ENCODE measurements at places on chromosomes 5 and 9. TPM values are rescaled to one million over a fixed set of nuclear protein-coding genes. Genes with fewer than 3 reads are reported as not detected.

- no peak for DNase-seq
Measured at GRCh38 chr5:150355791-150356190, 1.7 kb upstream of the TCOF1 start.

DNA sequence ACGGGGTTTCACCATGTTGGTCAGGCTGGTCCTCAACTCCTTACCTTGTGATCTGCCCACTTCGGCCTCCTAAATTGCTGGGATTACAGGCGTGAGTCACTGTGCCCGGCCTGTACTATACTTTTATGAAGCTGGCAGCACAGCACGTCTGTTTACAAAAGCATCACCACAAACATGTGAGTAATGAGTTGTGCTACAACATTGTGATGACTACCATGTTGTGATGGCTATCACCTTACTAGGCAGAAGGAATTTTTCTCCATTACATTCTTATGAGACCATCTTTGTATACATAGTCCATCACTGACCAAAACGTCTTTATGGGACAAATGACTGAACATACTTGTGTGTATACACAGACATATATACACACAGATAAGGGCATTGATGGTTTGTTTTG is 1019.0 kb downstream of the CDH18 start:
- DNase-seq: no peak

DNA sequence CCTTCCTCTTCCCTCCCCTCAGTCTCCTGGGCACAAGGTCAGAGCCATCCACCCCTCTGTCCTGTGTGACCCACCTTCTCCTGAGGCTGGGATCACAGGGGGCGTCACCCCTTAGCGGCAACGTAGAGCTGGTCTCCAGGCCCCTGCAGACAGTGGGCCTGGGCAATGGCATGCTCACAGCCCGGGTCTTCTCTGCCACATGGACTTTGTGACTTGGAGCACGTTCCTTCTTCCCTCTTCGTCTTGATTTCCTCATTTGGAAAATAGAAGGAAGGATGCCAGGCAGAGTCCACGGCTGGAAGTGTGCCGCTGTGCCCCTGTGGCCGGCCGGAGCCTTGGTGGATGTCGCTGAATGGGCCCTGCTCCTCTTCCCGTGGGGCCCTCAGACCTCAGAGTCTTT is 10.0 kb downstream of the RXRA start:
- DNase-seq: no peak

DNA sequence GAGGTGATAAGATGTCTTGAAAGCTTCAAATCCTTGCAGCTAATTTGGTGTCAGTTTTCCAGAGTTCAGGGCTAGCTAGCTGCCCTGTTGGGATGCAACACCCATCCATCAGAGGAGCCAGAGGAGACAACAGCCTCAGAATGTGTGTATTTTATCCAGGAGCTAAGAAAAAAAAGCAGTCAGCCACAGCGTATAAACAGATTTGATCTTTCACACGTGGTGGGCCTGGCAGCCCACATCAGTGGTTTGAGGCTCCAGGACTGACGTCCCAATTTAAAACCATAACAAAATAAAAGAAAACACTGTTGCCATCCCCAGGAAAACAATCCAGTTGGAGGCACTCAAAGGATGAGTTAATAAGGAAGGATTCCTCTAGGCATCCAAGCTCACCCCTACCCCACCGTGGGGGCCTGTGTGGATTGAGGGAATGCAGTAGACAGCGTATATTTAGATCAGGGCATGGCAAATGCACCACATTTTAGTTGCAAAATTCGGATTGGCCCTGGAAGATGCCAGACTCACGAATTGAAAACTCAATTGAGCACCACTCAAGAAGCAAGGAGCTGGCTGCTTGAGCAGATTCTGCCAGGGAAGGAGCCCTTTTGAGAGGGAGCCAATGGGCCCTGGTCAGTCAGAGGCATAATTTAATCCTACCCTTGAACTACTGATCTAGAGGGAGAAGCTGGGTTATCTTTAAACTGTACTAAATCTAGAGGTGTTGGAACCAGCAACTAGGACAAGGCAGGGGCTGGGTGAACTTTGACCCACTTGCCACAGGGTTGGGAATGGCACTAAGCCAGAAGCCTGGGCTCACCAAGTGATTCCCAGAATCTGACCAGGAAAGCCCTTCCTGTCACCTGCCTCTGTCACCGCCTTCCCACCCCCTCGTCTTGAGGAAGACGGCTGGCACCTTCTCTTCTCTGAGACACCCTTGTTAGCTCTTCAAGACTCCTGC is 17.5 kb downstream of the ADRA1B start:
- no peak for DNase-seq

Gene CNTNAP3
- total RNA-seq: 7.4 TPM

- DNase-seq: peak; percentile 41
Measured at GRCh38 chr5:181185560-181185959, 19.4 kb downstream of the TRIM7 start.

- no peak for DNase-seq
Measured at GRCh38 chr5:79378510-79379186, 135.3 kb downstream of the HOMER1 start.

- no peak for DNase-seq
Measured at GRCh38 chr9:136416427-136416826, 6.0 kb downstream of the PMPCA start.

DNA sequence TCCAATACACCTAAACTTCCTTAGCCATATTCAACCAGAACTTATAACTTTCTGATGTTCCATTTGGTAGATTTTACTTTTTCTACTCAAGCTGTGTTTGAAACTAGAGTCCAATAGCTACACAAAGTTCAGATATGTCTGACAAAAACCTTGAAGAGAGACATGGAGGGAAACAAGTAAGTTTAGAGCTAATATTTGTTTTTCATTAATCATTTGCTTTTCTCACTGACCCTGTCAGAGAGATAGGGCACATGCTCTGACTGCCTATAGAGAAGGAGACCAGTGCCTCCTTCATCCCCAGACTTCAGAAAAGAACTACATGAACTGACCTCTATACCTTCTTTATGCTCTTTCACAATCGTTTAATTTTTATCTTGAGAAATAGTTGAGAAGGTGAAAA is 157.0 kb upstream of the PPP1R2B start:
- no peak for DNase-seq

DNA sequence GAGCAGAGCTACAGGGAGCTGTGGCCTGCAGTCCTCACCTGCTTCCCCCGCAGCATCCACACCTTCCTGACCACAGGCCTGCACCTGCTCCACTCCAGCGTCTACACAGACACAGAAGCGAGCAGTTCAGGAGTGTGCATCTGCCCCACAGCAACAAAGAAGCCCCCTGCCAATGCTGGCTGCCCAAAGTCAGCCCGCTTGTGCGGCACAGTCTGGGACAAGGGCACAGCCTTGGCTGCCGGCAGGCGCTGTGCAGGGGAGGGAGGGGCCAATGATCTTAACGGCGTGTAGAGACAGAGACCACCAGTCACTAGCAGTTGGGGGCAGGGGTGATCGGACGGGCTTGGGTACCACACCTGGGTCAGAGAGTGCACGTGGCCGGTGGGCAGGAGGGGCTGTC is 6.6 kb downstream of the BRD9 start:
- no peak for DNase-seq

GRCh38 chr5:96602776-96603175 is 59.4 kb upstream of the CAST start:
- DNase-seq: no peak

Gene HRH2
- total RNA-seq: 9.6 TPM

- no peak for DNase-seq
Measured at GRCh38 chr5:113053511-113053995, 77.0 kb downstream of the DCP2 start.

Gene EGFLAM
- total RNA-seq: 2.4 TPM

- DNase-seq: no peak
Measured at GRCh38 chr9:84947412-84947972, 278.0 kb downstream of the NTRK2 start.

- DNase-seq: no peak
Measured at GRCh38 chr9:94904806-94905205, 178.3 kb downstream of the AOPEP start.

DNA sequence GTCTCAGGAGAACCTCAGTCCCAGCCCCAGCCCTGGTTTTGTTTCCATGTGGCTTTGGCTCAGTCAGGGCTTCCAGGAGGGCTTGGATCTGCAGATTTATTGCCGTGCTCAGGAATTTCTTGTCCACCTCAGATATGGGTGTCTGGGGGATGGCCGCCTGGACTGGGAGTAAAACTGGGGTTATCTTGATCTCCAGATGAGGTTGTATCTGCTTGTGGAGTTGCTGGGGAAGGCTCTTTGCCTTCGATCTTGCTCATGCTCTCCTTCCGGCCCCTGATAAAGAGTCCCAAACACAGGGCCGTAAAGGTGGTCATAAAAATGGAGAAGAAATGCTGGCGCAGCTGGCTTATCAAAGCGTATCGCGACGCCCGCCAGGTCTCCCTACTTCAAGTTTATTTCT is 17.8 kb upstream of the PITX1 start:
- no peak for DNase-seq

GRCh38 chr5:172504701-172505402 is 50.5 kb upstream of the SH3PXD2B start:
- no peak for DNase-seq

Gene TEK
- 56.3 TPM for total RNA-seq

DNA sequence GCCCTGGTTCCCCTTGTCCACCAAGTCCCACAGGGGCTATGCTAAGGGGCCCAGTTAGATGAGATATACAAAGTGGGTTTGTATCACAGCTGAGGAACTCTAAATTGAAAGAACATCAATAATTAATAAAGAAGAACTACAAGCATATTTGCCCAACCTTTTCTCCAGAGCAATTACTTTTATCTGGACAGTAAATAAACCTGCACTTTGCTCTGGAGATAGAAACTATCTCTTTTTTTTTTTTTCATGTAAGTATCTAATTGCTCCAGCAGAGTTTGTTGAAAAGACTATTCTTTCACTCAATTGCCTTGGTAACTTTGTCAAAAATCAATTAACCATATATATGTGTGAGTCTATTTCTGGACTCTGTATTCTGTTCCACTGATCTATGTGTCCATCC is 6.0 kb upstream of the CDKN2AIPNL start:
- DNase-seq: no peak

- DNase-seq: no peak
Measured at GRCh38 chr5:75723378-75723777, 6.1 kb upstream of the POC5 start.

DNA sequence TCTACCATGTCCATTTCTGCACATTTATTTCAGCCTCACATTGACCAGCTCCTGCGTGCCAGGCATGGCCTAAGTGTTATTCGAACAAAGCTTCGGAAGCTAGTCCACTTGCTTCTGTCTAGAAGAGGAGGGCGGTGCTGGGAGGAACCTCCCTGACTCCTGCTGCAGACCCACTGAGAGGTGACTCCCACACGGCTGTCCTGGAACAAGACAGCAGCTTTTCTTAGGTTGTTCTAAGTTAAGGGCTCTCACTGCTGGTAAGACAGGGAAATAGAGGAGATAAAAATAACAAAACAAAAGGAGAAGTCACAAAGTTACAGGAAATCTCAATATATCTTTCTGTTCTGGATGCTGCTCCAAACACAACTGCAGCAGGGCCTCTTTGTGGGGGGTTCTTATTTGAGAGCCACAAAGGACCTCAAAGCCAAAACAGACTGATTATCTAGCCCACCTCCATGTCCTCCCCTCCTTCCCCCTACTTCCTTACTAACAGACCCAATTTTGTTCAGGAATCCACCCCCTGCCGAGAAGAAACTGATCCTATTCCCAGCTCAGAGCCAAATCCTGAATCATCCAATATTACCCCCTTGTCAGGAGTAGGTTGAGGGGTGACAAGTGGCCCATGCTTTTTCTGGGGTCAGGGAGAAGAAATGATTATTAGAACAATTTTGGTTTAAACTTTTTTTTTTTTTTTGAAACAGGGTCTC is 28.4 kb upstream of the KCNIP1 start:
- no peak for DNase-seq

Gene SPRY4
- 42.7 TPM for total RNA-seq

- DNase-seq: no peak
Measured at GRCh38 chr5:104053353-104053649, 490.7 kb upstream of the NUDT12 start.

Gene CHSY3
- 4.7 TPM for total RNA-seq

- DNase-seq: no peak
Measured at GRCh38 chr5:122173474-122174415, 44.4 kb downstream of the ZNF474 start.

- no peak for DNase-seq
Measured at GRCh38 chr5:73820326-73820725, 194.3 kb downstream of the ARHGEF28 start.

- no peak for DNase-seq
Measured at GRCh38 chr5:176646049-176646706, 1.1 kb upstream of the TSPAN17 start.

Gene DDX4
- total RNA-seq: not detected

Gene FAM151B
- 4.1 TPM for total RNA-seq

Gene GRXCR2
- not detected for total RNA-seq

- DNase-seq: no peak
Measured at GRCh38 chr5:76479973-76480667, 77.0 kb downstream of the IQGAP2 start.

- DNase-seq: no peak
Measured at GRCh38 chr9:133204335-133204992, 4.6 kb downstream of the OBP2B start.

Gene AMBP
- 1.0 TPM for total RNA-seq

GRCh38 chr5:2338686-2339085 is 412.8 kb downstream of the IRX2 start:
- no peak for DNase-seq

DNA sequence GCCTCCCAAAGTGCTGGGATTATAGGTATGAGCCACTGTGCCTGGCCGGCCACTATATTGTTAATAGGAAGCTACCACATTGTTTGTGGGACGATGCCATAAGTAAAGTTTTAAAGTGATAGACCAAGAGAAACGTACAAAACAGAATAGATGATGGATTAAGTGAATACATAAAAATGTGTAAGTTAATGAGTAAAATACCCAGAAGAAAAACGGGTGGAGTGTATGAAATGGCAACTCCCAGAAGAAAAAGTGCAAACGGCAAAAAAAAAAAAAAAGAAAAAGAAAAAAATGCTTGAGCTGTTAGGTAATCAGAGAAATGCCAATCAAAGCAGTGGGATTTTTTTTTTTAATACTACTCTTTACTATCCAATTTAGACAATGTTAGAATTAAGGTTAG is 246.0 kb downstream of the PDZD2 start:
- DNase-seq: no peak

Gene ROR2
- 3.8 TPM for total RNA-seq

All from lower lobe of right lung (tissue), 2 donors.